ENCODE measurements at places on chromosomes 7 and 10.

DNA sequence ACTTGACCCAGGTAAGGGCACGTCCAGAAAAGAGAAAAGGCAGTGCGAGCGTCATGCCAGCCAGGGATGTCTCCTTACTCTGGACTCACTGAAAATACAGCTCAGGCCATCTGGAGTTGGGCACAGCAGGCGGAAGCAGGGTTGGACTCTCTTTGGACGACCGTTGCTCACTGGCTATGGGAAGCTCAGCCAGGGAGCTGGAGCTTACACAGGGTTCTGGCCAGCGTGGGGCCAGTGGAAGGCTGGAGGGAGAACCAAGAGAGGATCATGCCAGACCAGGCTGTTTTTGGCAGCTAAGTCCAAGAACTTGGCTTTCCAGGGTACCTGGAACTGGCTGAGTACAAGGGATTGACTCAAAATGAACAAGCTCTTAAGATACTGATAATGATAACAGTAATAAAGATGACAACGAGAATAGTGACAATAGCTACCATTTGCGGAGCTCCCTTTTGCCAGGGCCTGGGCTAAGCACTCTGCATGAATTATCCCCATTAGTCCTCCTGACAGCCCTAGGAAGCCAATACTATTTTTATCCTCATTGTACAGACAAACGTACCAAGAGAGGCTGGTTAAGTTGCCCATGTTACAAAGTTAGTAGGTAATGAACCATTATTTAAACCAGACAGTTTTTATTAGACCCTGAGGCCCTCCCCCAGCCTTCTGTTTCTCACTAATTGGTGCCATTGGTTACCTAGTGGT is 177.6 kb downstream of the PTPN20 start:
- DNase-seq = no peak

DNA sequence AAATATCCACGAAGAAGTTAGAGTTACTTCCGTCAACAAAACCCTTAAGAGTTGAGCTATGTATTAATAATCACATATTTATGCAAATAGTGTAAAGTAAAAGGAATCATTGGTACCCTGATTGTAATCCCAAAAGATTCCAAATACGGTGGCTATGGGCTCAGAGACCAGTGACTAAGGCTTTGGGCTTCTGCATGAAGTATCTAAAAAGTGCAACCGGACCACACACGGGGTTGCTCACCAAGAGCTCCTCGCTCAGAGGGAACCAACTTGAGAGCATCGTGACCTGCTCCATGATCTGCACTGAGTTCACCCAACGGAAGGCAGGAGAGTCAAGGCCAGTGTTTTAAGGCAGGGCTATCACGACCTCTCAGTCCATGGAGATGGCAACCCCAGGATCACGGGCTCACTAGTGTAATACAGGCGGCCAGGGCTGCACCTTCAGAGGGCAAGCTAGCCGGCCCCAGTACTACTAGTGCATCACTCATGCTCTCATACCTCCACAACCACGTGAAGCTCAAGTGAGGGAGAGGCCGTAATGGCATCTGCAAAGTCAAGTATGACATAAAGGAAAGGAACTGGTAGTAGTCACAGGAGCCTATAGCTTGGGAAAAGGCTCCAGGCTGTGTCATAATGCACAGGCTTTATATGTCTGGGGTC is 77.1 kb upstream of the CAMK2B start:
- no peak for DNase-seq

DNA sequence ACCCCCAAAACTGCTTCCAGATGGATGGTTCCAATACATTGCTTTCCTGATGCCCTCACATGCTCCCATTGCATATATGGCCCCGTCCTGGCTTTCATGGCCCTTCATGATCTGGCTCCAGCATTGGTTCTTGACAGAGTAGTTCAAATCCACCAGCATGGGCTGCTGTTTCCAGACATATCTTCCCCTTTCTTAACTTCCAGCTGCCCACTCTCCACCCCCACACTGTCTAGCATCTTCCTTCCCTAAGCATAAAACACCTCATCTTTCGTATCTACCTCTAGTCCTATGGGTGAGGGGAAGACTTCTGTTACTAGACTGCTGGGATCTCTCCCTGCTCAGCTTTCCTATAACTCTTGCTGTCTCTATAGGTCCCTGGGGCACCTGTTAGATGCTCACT is 13.2 kb upstream of the GOLGA7B start:
- DNase-seq = no peak

DNA sequence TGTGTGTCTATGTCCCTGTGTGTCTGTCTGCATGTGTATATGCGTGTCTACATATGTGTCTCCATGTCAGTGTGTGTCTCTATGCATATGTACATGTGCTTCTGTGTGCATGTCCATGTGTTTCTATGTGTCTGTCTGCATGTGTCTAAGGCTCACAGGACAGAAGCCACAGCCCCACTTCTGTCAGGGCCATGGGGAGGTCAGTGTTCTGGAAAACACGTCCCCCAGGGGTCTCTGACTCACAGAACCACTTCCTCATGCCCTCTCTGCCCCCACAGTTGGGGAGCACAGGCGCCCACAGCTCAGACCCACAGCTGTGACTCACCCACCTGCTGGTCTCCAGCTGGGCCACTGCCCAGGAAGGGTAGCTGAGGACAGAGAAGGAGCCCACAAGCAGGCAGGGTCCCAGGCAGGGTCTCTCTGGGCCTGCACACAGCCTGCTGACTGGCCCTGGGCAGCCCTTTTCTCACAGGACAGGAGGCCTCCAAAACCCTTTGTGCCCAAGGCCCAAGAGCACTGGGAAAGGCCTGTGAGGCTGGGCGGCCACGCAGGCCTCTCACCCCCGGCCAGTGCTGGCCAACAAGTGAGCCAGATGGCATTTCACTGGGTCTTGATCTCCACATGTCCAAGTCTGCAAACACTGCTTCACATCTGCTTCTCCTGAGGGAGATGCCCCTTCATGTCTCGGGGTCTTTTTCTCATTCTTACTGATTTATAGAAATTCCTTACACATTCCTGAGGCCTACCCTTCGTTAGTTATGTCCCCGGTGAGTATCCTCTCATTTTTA is 102.9 kb upstream of the FAM20C start:
- no peak for DNase-seq

DNA sequence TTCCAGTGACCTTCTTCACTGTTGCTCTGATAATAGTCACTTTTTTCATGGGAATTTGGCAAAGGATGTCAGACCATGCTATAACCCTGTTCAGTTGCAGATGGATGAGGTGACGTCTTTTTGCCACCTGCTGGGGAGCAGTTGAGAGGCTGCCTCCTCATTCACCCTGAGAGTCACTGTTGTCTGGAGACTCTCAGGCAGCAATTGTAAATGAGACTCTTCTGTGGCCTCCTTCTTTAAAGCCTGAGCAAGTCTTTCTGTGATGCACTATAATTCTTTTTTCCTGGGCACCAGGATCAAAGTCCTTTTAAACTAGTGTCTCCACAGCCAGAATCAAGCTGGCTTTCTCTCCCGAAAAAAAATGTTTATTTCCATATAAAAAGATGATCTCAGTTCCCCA is 345.1 kb downstream of the ARL4A start:
- DNase-seq = no peak

GRCh38 chr10:42951486-42952251 is 125.2 kb upstream of the RET start:
- DNase-seq = no peak

GRCh38 chr7:35906191-35906908 is 105.5 kb downstream of the SEPTIN7 start:
- peak; percentile 7 for DNase-seq

DNA sequence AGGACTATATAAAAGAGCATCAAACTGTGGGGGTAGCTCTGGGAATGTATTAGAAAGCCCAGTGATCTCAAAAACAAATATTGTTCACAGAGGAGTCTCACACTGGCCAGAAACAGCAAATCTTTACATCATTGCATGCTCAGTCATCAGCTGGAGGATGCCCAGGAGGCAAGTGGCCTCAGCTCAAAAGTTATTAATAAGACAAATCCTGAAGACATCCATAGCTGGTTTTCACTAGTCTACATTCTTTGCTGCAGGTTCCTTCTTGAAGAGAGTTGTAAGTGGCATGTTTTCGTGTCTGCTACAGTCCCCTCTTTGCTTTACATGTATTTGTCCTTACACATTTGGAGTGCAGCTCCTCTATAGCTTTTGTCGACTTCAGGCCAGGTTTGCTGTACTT is 8.6 kb upstream of the CCDC7 start:
- no peak for DNase-seq

DNA sequence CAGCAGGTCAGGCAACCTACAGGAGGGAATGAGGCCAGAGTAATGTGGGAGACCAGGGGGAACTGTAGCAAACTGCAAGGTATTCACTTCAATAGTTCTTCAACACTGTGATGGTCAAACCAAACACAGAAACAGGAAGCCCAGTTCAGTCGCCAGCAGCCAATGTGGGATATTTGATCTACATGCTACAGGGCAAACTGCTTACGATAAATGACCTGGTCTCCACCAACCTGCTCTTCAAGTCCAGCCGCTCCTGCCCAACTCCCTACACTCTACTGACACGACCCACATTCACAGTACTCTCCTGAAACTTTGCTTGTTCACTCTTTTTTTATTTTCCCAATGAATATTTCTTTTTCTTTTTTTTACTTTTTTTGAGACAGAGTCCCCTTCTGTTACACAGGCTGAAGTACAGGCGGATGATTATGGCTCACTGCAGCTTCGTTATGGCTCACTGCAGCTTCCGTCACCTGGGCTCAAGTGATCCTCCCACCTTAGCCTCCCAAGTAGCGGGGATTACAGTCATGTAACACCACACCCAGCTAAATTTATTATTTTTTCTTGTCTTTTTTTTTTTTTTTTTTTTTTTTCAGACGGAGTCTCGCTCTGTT is 42.1 kb downstream of the MDH2 start:
- DNase-seq = no peak

DNA sequence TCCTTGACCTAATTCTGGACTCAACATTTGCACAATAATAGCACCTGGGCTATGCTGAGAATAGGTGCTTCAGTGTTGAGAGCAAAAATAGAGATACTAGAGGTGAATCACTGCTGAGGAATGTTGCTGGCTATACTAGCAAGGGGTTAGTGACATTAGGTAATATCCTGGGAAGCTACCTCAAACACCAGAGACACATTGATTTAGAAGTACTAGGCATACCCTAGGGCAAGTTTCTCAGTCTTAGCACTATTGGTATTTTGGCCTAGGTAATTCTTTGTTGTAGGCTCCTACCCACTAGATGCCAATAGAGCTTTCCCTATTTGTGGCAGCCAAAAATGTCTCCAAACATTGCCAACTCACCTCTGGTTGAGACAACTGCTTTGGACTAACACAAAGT is 484.0 kb upstream of the MBL2 start:
- no peak for DNase-seq

- no peak for DNase-seq
Observed at GRCh38 chr7:105256761-105257231, 131.9 kb downstream of the SRPK2 start.
